Astrocyte (in vitro differentiated cells and primary cell): ENCODE measurements at places on chromosomes 13 and 19. TPM values are rescaled to one million over a fixed set of nuclear protein-coding genes. Genes with fewer than 3 reads are reported as not detected.

ATG4D gene
- total RNA-seq: 23.5 and 24.8 TPM in 2 replicates

F10 gene
- total RNA-seq: 0.45 TPM in 1 of 2 replicates, not detected in the other

- no peak for DNase-seq
These were observed 54.0 kb downstream of the SPATA13 start for GRCh38 chr13:24214528-24214927.

DNA sequence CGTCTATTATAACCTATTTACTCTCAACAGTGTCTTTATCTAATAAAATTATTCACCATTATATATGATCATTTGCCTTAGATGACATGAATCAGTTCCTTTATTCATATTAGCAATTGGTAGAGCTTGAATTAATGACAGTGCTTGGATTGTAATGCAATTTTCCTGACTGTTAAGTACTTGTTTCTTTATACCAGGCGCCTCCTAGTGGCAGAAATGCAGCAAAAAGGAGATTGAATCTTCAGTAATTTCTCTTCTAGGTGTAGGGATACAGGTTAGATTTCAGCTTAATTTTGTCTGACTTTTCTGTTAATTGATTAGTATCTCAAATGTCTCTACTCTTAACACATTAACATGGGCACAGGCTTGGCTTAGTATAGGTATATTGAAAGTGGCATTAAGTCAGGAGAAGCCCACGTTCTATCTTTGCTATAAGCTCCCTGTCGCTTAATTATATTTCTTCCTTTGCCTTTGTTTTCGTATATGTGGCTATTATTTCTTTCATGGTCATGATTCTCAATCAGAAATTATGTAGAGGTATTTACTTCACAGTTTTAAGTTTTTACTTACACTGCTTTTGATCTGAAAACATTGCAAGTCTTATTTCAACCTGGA, 9.1 kb upstream of the LHFPL6 start:
- DNase-seq: peak; percentile 58

DNA sequence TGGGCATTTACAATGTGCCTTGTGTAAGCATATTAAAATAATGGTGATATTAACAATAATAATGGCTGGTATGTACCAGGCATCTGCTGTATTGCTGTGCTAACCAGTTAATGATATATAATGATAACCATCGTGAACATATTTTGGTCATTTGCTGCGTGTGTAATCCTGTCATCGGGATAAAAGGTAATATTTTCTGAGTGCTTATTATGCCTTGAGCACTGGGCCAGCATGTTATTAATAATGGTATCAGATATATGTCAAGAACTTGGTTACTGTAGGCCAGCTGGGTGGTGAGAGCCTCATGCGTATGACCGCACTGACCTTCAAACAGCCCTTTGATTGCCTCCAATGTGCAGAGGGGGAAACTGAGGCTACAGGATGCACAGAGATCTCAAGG, 22.2 kb upstream of the FXYD3 start:
- no peak for DNase-seq

- DNase-seq: no peak
These were observed 12.0 kb upstream of the ZNF548 start for GRCh38 chr19:57377498-57378146.

- DNase-seq: peak; percentile 20
These were observed 11.9 kb upstream of the C13orf42 start for GRCh38 chr13:51122868-51123566.

DNA sequence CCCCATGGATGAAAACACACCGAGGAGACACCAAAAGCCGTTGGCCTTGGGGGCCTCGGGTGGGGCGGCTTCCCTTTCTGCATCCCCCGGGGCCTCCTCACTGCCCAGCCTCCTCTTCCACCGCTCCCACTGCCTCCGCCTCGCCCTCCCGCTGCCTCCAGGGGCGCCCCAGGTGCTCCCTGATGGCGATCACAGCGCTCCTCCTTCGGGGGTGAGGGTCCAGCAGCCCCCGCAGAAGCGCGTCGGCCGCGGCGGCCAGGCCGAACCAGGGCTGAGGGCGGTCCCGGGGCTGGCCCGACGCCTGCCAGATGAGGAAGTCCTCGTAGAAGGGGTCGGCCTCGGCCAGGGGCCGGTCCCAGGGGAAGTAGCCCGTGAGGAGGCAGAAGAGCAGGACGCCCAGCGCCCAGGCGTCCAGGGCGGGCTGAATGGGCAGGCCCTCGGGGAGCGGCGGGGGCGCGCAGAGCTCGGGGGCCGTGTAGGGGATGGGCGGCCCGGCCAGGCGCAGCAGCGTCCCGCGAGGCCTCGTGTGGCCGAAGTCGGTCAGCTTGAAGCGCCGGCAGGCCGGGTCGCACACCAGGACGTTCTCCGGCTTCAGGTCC, 7.2 kb downstream of the SBK2 start:
- no peak for DNase-seq

DNA sequence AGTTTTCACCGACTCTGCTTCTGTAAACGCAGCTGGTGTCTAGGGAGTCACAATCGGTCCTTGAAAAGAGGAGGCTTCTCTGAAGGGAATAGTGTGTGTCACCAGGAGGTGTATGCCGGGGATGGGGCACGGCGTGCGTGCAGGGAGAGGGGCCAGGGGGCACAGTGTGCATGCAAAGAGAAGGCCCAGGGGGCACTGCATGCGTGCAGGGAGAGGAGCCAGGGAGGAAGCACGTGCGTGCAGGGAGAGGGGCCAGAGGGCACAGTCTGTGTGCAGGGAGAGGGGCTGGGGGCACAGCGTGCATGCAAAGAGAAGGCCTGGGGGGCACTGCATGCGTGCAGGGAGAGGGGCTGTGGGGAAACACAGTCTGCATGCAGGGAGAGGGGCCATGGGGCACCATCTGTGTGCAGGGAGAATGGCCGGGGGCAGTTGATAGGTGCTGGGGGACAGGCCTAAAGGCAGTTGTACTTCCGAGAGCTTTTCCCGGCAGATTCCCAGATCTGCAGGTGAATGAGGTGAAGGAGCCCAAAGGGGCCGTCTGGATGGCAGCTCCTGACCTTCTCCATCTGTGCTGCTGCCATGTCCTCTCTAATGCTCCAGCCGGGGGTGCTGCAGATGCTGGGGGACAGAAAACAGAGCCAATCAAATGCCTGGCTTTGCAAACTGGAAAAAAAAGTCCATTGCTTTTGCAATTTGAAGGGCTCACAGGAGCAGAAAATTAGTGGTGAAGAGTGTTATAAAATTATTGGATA, 36.4 kb downstream of the ATP11A start:
- no peak for DNase-seq

DNA sequence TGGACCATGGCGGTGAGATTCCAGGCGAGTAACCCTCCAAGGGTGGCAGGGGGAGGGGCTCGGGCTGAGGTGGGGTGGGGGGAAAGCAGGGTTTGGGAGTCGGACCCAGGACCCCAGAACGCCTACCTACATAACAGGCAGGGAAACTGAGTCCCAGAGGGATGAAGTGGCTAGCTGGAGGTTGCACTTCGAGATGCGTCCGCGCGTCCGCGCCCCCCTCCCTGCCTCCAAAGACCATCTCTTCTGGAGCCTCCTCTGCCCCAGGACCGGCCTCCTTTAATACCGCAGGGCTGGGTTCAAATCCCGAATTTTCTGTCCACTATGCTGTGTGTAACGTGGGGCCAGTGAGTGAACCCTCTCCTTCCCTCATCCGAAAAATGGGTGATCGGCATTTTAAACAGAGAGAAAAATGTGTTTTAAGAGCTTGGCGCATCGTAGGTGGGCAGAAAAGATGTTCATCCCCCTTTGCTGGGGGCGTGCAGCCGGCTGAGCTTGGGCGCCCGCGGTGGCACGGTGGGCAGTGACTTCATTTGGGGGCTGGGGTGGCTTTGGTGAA, 13.8 kb downstream of the TJP3 start:
- DNase-seq: no peak

GRCh38 chr19:46191972-46192371, 37.6 kb upstream of the IGFL1 start:
- DNase-seq: no peak
